Cardiac ventricle fibroblast (primary cell): ENCODE measurements at places on chromosomes 1 and 21. TPM values are rescaled to one million over a fixed set of nuclear protein-coding genes. Genes with fewer than 3 reads are reported as not detected.

The SORT1 gene
- total RNA-seq: 3.5 and 4.6 TPM in 2 replicates

The CRNN gene
- total RNA-seq: not detected in 2 replicates

The FCGR2B gene
- total RNA-seq: not detected in 2 replicates

The RRP1B gene
- total RNA-seq: 16.3 and 18.7 TPM in 2 replicates

The MASP2 gene
- not detected in 2 replicates for total RNA-seq

The AGTRAP gene
- total RNA-seq: 32.4 and 37.2 TPM in 2 replicates

The ZNF326 gene
- total RNA-seq: 5.5 and 7.8 TPM in 2 replicates
